ENCODE measurements at places on chromosomes 1 and 21. TPM values are rescaled to one million over a fixed set of nuclear protein-coding genes. Genes with fewer than 3 reads are reported as not detected.

The GPA33 gene
- not detected for total RNA-seq

- H3K27me3 ChIP-seq: peaks cover 1% of the 10 kb centered on the region
- no peaks in the 10 kb centered on the region for H3K36me3 ChIP-seq
- no peak overlapping the region for H3K4me3 ChIP-seq
- no peak overlapping the region for H3K27ac ChIP-seq
Measured at GRCh38 chr1:116481934-116482333, 88.9 kb downstream of the CD58 start.

DNA sequence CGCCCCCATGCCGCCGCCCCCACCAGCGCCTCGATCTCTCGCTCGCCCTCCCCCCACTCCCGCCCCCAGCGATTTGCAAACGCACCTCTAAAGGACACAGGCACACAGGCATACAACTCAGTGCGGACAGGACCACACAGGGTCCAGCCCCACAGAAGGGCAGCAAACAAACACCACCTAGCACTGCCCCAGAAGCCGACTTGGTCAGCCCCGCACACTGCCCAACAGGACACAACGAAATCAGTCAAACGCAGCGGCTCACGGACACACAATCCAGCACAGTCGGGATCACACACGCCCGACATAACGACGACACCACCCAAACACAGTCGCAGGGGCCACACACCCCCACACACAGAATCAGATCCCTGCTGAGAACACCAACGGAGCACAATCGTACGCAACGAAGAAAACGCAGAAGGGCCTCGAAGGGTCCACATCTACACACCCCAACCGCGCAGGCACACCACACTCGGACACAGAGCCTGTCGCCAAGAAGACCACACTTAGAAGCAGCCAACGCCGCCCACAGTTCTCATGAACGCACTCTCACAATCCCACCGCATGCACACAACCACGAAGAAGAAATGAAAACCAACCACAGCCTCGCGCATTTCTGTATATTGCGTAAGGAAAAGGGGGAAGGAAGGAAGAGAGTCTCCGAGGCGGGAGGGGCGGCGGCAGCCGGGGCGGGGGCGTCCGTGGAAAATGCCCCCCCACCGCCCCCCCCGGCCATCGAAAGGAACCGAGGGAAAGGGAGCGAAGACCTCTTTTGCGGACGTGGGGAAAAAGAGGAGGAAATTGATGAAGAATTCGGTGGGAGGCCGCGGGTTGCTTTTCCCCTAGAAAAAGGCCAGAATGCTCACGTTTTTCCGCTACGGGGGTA is 481 bp downstream of the TAL1 start:
- peaks cover 60% of the 10 kb centered on the region for H3K27me3 ChIP-seq
- H3K36me3 ChIP-seq: no peaks in the 10 kb centered on the region
- peaks cover 8% of the 10 kb centered on the region for H3K4me1 ChIP-seq
- no peak for DNase-seq
- H3K27ac ChIP-seq: peak overlapping the region; percentile 78
- peak overlapping the region; percentile 86 for H3K4me3 ChIP-seq

DNA sequence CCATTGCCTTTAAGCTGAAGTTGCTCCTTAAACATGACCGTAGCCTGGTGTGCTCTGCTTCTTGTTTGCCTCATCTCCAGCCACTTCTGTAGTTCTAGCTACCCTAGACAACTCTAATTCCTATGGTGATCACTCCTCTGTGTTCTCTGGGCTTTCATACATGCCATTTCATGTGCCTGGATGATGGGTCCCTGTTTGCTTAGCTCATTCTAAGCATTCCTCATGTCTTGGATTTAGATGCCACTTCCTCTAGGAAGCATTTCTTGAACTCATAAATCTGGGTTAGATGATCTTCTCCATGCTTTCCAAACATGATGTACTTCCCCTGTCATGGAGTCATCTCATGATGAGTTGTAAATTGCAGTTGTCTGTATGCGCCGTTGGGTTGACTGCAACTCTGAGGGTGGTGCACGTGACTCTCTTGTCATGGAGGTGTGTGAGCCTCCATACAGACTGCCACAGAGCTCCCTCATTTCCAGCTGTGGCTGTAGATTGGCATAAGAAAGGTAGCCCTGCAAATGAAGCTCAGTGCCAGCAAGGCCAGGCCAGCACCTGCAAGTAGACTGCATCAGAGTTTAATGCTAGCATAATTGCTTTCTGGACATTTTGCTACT is 77.2 kb downstream of the LAMC1 start:
- no peak for DNase-seq
- no peak overlapping the region for H3K27ac ChIP-seq
- no peak overlapping the region for H3K4me3 ChIP-seq
- peaks cover 5% of the 10 kb centered on the region for H3K4me1 ChIP-seq
- H3K27me3 ChIP-seq: peaks cover 1% of the 10 kb centered on the region

The C1orf141 gene
- not detected for total RNA-seq

DNA sequence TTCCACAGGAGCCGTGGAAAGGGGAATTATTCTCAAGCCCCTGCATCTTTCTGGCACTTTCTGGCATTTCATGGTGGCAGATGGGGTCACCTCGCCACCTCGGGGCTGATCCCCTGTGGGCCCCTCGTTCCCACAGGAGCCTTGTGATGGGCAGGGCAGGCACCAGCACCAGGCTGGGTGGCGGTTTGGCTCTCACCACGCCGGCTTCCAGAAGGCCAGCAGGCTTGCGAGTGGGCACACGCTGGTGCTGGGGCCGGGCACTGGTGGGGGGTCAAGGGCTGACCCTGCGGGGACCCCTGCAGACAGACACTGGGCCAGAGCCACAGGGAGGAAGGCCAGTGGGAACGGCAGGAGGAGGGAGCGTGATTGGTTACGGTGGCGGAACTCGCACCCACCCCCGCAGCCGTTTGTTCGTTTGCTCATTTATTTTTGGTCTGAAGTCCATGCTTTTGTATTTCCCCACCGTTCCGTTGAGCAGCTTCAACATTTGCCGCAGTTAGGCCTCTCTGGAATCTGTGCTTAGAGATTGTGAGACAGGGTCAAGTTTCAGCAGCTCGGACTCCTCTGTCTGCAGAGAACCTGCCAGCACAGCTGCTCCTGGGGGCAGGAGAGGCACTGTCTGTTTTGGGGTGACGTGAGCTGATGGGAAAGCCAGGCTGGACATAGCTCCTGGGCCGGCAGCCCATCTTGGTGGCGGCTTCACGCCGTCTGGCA is 5.3 kb downstream of the COL18A1 start:
- no peaks in the 10 kb centered on the region for H3K36me3 ChIP-seq
- H3K4me3 ChIP-seq: no peak overlapping the region
- H3K27ac ChIP-seq: no peak overlapping the region

DNA sequence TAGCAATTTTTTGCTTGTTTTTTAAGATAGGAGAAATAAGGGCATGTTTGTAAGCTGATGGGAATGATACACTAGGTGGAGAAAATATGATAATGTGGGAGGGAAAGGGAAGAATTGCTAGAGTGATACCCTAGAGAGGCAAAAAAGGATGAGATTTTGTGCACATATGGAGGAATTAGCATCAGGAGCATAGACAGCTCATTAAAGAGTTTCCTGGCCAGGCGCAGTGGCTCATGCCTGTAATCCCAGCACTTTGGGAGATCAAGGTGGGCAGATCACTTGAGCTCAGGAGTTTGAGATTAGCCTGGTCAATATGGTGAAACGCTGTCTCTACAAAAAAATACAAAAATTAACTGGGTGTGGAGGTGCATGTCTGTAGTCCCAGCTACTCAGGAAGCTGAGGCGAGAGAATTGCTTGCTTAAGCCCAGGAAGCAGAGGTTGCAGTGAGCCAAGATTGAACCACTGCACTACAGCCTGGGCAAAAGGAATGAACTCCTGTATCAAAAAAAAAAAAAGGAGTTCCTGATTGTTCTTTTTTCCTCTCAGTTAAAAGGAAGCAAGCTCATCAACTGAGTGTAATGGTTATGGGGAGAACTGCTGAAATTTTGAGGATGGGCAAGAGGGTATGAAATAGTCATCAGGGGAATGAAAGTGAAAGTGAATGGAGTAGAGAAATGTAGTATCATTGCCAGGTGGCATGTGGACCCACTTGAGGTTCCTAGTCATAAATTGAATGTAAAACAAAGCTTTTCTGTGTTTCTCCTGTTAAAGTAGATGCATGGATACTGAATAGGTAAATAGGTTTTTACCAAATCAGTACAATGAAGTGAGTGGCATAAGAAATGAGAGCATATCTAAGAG is 35.5 kb downstream of the SH3GLB1 start:
- H3K4me1 ChIP-seq: no peaks in the 10 kb centered on the region
- H3K4me3 ChIP-seq: no peak overlapping the region
- no peaks in the 10 kb centered on the region for H3K27me3 ChIP-seq
- peaks cover 4% of the 10 kb centered on the region for H3K36me3 ChIP-seq

DNA sequence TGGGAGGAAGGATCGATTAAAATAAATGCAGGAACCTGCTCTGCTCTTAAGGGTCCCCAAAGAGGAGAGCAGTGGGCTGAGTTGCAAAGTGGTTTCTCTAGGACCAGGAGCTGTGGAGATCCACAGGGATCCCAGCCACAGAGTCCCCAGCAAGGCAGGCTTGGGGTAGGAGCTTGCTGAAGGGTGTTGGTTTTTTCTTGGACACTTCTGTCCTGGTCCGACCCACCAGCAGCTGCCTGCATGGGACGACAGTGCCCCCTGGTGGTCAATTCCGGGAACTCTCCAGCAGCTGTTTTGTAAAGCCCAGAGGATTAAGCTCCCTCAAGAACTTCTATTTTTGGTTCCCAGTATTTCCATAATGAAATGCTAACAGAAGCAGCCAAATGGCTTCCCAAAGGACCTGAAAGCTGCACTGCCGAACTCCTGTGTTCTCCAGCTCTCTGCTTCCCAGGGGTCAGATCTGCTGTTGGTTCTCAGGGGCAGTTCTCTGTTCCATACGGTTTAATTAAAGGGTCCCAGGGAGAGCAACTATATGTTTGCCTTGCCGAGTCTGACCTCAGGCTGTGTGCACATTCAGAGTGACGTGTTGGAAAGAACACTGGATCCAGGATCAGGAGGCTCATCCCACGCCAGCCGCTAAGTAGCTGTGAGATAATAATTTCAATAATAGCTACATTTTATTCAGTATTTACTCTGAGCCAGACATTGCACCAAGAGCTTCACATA is 23.2 kb downstream of the NENF start:
- H3K27me3 ChIP-seq: peaks cover 10% of the 10 kb centered on the region
- H3K4me1 ChIP-seq: peaks cover 13% of the 10 kb centered on the region
- DNase-seq: peak; percentile 93
- H3K4me3 ChIP-seq: no peak overlapping the region
- H3K36me3 ChIP-seq: no peaks in the 10 kb centered on the region
